ENCODE measurements at places on chromosomes 5 and 9.

GRCh38 chr5:16668631-16669030 is 51.8 kb upstream of the RETREG1 start:
- DNase-seq: no peak

DNA sequence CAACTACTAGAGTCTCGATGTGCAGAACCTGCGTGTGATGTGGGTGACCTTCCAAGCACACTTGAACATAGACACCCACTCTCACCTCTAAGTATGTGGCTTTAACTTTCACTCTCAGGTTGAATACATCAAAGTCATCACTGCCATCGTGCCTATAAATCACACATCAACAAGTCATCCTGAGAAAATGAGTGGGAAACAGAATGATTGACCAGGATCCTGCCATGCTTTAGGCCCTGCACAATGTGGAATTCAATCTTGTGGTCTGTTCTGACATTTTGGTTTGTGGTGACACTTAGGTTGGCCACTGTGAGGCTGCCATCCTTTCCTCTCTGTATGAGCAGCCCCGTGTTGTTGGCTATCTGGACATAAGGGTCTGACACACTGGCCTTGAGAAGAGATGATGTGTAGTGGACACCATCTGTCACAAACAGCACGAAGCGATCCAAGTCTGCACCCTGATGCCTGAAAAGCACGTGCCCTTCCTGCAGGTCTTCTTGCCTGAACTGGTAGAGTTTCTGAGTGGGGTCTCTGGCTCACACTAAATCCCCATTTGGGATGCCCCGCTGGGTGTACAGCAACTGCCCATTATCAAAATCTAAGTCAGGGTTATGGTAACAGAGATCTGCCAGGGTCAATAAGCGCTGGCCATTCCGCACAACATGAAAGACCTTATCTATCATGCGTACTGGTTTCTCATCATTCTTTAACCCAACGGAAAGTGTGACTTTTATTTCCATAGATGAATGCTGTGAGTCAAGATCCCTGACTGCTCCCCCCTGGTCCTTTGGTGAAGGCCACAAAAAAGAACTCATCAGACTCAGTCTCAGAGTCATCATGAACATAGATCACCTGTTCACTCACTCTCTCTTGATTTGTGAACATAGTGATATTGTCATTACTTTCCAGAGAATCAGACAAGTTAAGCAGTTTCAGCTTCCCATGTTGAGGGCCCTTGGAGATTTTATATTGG is 116.6 kb downstream of the ESM1 start:
- DNase-seq: no peak

DNA sequence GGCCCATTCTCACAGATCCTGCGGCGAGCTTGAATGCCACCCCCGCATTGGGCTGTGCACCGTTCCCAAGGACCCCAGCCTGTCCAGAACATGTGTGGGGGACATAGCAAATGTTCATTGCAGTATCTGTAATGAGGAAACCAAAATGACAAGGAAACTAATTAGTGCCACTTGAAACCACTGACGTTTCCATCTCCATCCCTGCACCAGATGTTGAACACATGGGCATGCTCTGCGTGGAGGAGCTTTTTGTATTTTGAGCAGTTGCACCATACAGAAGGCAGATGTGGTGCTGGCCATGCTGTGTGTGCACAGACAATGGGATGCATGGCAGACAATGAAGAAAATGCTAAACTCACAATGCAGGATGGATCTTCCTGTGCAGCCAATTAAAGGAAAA is 437.7 kb downstream of the SEMA5A start:
- no peak for DNase-seq

- DNase-seq: no peak
These were observed 1864.2 kb upstream of the C9orf72 start for GRCh38 chr9:29437526-29437925.

GRCh38 chr5:4570047-4570995 is 569.8 kb upstream of the ADAMTS16 start:
- DNase-seq: no peak

GRCh38 chr5:131198625-131199024 is 27.9 kb downstream of the LYRM7 start:
- no peak for DNase-seq

GRCh38 chr5:68285851-68286611 is 70.5 kb downstream of the PIK3R1 start:
- peak; percentile 76 for DNase-seq

DNA sequence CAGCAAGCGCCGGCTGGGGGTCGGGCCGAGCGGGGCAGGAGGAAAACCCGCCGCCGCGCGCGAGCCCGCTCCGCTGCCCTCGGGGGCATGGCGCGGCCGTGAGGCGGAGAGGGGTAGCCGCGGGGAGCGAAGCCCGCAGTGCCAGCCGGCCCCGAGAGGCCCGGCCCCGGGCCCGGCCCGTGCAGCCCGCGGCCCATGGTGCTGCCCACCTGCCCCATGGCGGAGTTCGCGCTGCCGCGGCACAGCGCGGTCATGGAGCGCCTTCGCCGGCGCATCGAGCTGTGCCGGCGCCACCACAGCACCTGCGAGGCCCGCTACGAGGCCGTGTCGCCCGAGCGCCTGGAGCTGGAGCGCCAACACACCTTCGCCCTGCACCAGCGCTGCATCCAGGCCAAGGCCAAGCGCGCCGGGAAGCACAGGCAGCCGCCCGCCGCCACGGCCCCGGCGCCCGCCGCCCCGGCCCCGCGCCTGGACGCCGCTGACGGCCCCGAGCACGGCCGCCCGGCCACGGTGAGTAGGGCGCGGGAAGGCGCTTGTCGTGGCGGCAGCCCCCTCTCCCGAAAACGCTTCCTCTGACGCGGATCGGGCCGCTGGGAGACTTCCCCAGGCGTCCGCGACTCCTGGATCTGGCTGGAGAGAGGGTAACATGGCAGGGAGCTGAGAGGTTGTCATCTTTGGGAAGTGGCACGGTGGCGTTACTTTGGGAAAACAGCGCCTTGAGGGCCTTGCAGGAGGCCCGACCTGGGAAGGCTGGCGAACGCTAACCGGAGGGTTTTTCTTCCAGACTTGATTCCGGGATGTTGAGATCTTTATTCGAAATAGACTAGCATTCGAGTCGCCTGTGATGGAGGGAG is 523 bp downstream of the MAML1 start:
- peak; percentile 29 for DNase-seq

DNA sequence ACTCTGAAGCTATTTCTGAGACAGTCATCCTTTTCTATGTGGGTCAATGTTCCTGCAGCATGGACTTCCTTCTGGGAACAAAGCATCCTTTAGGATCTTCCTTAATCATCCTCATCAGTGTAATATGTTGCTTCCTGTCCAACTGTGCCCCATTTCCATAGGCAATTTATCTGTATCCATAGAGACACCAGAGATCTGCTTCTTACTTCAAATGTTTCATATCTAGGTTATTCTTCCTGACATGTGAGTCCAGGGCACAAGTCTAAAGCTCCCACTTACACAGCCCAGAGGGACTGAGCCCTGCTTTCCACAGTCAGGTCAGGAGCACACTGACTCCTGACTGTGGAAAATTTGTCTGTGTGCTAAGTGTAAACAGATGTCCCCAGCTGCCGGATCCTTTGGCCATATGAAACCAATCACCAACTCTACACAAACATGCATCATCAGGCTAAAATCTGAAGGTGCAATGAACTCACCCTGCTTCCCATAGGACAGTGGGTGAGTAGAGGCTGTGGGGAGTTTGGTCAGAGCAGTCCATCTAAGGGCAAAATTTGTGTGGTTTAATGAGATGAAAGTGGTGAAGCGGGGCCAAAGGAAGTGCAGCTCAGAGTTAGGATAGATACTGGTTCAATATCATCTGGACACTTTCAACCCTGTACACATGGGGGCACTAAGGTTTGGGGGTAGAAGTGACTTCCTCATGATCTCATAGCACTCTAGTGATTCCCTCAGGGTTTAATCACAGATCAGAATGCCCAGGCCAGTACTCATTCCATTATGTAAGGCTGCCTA is 85.2 kb upstream of the TNC start:
- DNase-seq: no peak

DNA sequence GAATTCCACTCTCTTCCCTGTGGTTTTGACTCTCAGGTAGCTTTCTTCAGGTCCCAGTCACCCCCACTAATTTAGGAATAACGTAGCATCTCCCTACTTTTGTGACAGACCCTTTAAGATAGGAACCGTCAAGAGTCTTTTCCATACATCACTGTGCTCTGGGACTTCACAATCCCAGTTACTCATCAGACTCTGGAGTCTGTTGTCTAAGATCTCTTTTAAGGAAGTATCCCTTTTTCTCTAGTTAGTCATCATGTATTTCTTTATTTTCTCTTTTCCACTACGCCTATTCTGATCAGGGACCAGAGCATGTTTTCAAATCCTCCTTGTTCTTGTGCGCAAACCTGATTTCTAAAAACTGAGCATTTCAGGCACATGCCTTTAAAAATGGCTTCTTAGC is 143.0 kb downstream of the GOLPH3 start:
- DNase-seq: no peak

DNA sequence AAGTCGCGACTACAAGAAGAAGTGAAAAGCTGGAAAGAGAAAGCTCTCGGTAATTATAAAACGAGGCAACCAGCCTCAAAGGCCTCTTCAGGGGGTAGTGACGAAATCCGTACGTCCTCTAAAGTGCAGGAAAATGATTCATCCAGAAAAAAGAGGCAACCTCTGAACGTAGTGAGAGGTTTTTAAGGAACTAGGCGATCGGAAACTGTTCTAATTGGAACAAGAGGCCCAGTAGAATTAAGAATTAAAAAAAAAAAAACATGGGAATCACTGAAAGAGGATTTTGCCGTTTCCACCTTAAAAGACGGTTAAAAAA is 1.0 kb downstream of the CSNK1A1 start:
- DNase-seq: peak; percentile 30

DNA sequence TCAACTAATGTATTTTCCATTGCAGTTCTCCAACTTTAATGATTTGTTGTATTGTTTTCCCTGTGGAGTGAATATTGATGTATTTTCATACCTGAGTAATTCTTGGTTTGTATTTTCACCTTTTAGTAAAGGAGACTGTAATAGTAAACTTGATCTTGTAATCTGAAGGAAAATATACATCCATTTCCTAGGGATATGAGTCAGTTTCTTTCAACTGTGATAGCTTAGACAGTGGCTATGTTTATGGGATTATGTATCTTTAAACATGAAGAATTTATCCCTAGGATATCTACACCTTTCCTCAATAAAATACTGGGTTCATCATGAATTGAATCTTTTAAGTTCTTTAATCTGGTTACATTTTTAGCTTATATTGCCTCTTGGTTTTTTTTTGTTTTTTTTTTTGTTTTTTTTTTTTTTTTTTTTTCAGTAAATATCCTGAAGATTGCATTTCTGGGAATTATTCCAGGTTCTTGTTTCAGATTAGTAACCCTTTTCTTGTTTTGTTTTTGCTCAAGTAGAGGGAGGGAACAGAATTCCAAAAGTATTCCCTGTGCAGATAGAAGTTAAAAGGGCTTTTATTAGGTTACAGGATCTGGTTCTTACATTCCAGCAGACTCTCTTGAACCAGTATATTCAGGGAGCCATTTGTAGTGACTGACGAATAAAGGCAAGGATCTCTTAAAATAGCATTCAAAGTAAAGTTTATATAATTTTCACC is 7.1 kb downstream of the WDR36 start:
- DNase-seq: no peak

DNA sequence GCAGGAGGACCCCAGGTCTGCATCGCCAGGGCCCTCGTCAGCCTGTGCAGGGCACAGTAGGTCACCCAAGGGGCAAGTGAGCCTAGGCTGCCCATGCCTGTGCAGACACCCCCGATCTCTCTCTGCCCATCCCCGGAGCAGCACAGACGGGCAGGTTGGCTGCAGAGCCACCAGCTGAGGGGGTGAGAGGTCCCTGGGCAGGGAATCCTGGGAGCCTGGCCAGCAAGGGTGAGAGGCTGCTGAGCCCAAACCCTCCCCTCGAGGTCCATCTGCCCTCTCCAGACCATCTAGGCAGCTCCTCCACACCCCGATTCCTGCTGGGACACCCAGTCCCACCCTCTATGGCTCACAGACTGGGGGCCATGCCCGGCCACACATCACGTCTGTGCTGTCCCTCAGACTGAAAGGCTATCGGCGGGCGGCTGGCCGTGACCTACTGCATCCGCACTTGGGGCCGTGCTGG is 2.8 kb upstream of the DPP7 start:
- no peak for DNase-seq
